ENCODE measurements at places on chromosomes 11 and 22.

DNA sequence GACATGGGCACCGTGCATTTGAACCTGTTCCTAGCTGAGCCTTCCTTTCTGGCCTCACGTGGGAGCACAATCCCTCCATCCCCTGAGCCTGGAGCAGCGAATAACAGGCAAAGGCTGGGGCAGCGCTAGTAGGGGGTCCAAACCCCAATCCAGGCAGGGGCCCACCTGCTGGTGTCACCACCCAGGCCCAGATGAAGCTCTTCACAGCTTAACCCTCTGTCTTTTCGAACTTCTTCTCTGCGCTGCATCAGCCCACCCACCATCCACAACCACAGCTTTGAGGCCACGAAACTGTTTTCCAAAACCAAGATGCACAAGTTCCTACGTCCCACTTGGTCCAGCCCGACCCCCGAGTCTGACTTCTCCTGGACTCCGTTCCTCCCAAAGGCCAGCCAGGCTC is 11.5 kb downstream of the KCNC1 start:
- DNase-seq, result no peak

DNA sequence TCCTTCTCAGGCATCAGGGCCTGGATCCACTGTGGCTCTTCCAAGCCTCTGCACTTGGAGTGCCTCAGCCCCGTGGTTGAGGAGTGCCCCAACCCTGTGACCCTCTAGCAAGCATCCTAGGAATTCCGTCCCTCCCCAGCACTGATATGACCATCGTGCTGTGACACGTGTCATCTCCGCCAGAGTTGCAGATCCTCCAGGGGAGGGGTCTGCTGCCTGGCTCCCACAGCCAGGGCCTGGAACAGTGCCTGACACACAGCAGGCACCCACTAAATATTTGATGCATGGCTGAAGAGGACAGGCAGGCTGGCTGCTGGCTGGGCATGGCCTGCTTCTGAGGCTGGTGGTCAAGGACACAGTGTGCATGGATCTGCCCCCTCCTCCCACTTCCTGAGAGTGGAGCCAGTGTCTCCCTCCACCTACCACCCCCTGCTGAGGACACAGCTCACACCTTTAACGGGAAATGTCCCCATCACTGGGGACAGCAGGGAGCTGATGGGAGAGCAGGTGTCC is 1.7 kb upstream of the CD81 start:
- no peak for DNase-seq

GRCh38 chr22:45503050-45503815 is 550 bp downstream of the FBLN1 start:
- DNase-seq, result no peak

DNA sequence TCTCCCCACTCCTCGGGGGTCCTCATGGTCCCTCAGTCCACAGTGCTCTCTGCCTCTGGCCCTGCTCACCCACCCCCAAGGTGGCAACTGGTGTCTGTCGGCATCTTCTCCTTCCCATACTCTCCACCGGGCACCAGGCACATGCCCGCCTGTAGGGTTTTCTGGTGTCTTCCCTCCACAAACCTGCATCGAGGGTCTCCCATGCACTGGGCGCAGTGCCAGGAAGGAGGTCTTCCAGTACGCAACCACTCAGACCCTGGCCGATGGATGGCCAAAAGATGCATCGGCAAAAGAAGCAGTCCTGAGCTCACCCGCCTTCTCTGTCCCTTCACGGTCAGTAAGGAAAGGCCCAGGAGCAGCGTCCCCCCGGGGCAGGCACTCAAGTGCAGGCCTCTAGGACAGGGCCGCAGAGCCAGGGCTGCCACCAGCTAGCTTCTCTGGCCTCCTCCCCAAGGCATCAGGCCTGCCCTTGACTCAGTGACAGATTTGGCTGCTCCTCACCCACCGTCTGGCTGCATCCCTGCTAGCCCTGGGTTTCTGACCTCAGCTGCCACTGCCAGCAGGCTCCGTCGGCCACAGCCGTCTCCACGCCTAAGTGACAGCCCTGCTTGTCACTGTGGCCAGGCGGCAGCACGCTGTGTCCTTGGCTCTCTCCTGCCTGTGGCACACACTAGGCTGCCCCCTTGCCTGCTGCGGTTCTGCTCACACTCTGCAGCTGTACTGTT is 32.1 kb upstream of the IGSF9B start:
- DNase-seq, result no peak

- DNase-seq, result no peak
Measured at GRCh38 chr11:78465169-78465942, 47.7 kb upstream of the GAB2 start.

- no peak for DNase-seq
Measured at GRCh38 chr11:10304495-10305261, at the start of gene ADM. Gene ADM, plus strand, starts transcription at chr11:10305073. Its CDS starts 628 bp downstream, at chr11:10305701.

DNA sequence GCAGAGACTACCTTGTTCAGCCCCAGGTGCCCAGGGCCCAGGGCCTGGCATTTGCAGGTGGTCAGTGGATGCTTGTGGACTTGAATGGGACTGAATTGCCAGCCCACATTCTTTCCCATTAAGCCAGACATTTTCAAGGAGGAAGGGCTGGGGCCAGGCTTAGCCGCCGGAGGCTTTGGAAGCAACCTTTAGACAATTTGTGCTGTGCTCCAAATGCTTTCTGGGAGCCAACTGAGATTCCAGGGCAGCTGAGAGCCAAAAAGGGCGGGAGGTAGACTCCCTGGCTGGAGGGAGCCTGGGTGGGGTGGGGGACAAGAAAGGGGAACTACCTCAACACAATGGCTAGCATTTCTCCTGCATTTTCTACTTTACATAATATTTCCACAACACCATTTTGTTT is 54.8 kb upstream of the TIMP3 start:
- no peak for DNase-seq

DNA sequence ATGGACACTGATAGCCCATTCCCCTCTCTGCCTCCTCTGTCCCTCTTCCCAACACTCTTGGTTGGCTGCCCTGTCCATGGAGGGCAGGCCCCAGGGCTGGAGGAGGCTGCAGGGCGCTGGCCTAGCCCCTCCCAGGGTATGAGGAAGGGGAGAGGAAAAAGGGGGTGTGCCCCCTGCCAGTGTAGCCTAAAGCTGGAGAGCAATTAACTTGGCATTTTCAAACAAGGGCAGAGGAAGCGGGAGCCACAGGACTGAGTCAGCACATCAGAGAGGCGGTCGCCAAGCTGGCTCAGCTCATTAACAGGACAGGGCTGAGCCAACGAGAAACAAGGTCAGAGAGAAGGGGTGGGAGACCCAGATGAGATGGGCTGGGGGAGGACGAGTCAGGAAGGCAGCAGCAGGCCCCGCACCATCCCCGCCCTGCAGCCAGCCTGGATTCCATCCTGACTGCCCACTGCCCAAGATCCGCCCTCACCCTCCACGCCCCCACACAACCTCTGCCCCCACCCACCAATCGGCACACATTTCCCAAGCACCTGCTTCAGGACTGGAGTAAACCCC is 76.3 kb downstream of the BUD13 start:
- DNase-seq, result no peak

DNA sequence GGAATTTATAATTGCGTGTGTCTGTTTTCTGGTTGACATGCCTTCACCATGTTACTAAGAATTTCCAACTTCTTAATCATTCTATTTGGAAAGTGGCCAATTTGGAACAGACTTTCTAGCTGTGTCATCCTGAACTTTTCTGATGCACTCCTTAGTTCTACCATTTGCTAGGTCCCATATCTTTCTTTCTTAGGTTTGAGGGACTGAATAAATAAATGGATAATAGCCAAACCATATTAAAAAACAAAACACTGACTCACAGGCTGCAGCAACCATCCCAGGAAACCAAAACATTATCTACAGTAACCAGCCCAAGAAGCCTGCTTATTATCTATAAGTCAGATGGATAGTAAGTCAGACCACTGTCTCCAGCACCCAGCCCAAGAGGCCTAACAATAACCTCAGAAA is 57.5 kb upstream of the PLET1 start:
- DNase-seq, result no peak

GRCh38 chr11:10488121-10488933 is 33.3 kb downstream of the AMPD3 start:
- no peak for DNase-seq

- DNase-seq, result no peak
Measured at GRCh38 chr11:94308024-94308423, 3.6 kb downstream of the IZUMO1R start.

GRCh38 chr11:72720784-72721183 is 31.4 kb downstream of the ARAP1 start:
- DNase-seq, result no peak

GRCh38 chr11:134878785-134879184 is 466.7 kb upstream of the B3GAT1 start:
- no peak for DNase-seq

DNA sequence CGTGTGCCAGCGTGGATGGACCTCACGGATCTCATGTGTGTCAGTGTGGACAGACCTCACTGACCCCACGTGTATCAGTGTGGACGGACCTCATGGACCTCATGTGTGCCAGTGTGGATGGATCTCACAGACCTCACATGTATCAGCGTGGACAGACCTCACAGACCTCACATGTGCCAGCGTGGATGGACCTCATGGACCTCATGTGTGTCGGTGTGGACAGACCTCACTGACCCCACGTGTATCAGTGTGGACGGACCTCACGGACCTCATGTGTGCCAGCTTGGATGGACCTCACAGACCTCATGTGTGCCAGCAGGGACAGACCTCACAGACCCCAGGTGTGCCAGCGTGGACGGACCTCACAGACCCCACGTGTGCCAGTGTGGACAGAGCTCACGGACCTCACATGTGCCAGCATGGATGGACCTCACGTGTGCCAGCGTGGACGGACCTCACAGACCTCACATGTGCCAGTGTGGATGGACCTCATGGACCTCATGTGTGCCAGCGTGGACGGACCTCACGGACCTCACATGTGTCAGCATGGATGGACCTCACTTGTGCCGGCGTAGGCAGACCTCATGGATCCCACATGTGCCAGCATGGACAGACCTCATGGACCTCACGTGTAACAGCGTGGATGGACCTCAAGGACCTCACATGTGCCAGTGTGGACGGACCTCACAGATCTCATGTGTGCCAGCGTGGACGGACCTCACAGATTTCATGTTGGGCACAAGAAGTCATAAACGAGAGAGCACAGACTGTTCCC is 18.2 kb downstream of the TTLL8 start:
- no peak for DNase-seq
